ENCODE measurements at places on chromosomes 6 and 20. TPM values are rescaled to one million over a fixed set of nuclear protein-coding genes. Genes with fewer than 3 reads are reported as not detected.

DNA sequence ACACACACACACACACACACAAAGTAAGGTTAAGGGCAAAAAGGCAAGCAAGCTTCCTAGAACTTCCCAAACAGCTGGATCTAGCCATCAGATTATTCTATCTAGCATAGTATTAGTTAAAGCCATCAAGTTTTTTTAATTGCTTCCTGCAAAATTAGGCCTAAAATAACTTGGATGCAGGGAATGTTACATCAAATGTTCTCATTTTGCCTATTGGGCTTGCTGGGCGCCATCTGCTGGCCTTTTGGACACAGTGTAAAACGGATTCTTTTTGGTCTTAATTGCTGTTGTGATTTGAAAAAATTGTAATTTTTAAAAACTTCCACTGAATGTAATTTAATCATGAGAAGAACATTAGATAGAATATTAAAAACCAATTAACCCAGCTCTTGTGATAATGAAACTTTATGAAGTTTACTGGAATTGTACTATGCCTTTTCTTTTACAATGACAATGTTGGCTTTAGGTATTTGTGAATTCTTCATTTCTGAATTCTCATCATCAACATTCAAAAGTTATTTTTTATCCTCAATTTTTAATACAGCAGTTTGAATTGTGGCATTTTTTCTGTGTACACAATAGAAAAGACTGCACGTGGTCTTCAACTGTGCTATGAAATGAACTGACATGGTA is 6.8 kb downstream of the MKKS start:
- DNase-seq = peak; percentile 43

- DNase-seq = no peak
These were observed 36.1 kb downstream of the NTSR1 start for GRCh38 chr20:62744741-62745191.

- no peak for DNase-seq
These were observed 45.9 kb downstream of the PSMG4 start for GRCh38 chr6:3304500-3305215.

DNA sequence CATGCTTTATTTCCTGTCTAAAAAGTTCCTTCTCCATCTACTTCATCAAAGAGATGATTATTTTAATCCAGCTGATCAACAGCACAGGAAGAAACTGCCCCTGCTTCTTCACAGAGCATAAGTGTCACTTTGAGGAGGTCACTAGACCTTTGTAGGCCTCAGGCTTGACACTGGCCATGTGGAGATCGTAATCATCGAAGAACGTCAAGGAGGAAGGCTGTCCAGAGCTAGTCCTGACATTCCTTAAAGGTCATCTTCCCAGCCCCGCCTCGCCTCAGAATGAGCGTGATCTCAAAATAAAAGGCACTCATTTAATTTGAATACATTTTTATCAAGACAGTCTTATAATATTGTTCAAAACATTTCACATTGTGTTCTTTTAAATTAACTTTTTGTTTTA is 445.7 kb upstream of the CDH4 start:
- DNase-seq = no peak

LPA gene
- not detected for total RNA-seq

DNA sequence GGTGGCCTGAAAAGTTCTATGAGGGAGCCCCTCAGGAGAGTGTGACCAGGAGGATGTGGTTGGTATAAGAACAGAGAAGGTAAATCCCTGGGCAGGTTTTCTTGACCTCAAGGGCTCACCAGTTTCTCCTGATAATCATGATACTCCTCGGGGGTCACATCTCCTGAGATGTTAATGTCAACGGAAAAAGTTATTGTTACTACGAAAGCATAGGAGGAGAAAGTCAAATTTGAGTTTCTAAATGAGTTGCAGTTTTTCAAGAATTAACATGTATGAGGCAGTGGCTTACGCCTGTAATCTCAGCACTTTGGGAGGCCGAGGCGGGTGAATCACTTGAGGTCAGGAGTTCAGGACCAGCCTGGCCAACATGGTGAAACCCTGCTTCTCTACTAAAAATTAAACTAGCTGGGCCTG is 23.4 kb downstream of the MGME1 start:
- DNase-seq = peak; percentile 74

DNA sequence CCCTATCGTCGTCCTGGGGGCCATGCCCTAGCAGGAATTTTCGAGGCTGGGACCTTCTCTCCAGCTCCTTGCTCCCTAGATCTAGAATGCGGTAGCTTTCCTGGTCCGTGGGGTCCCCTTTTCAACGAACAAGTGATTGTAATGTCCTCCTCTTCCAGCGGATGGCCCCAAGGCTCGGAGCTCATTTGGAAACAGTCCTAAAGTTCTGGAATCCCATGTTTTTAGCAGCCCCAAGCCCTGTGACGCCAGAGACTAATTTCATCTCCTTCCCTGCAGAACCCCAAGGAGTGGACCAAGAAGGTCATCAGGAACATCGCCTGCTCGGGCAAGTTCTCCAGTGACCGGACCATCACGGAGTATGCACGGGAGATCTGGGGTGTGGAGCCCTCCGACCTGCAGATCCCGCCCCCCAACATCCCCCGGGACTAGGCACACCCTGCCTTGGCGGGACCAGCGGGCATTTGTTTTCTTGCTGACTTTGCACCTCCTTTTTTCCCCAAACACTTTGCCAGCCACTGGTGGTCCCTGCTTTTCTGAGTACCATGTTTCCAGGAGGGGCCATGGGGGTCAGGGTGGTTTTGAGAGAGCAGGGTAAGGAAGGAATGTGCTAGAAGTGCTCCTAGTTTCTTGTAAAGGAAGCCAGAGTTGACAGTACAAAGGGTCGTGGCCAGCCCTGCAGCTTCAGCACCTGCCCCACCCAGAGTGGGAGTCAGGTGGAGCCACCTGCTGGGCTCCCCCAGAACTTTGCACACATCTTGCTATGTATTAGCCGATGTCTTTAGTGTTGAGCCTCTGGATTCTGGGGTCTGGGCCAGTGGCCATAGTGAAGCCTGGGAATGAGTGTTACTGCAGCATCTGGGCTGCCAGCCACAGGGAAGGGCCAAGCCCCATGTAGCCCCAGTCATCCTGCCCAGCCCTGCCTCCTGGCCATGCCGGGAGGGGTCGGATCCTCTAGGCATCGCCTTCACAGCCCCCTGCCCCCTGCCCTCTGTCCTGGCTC is 48.5 kb downstream of the PYGB start:
- DNase-seq = peak; percentile 35

- DNase-seq = no peak
These were observed 299.2 kb downstream of the SLC35F1 start for GRCh38 chr6:118206221-118206620.

POU5F1 gene
- 0.09 TPM for total RNA-seq

DNA sequence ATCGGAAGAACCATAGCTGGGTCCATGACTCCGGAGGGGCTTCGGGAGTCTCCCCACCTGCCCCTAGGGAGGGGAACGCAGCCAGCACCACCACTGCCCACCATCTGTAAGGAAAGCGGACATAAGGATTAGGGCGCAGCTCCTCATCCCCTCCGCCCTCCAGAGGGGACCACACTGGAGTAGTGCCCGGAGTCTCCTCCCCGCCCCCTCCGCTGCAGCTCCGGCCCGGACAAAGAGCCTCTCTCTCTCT is 628 bp downstream of the SLC35B2 start:
- peak; percentile 52 for DNase-seq

DNA sequence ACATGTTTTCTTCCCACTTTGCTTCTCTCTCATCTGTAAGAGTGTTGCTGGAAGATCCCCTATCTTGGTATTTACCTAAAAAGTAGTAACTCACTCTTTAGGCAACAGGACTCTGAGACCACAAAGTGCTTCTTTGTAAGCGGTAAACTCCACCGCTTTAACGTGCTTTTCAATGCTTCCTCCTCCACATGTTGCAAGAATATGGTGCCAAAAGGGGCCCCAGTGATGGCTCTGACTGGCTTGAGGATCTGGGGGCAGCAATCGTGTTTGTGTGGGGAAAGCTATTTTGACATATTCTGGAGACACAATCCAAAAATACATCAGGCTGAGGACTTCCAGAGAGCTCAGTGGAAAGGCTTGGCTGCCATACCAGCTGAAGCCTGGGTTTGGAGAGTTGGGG is 12.4 kb upstream of the CPNE5 start:
- DNase-seq = no peak

DNA sequence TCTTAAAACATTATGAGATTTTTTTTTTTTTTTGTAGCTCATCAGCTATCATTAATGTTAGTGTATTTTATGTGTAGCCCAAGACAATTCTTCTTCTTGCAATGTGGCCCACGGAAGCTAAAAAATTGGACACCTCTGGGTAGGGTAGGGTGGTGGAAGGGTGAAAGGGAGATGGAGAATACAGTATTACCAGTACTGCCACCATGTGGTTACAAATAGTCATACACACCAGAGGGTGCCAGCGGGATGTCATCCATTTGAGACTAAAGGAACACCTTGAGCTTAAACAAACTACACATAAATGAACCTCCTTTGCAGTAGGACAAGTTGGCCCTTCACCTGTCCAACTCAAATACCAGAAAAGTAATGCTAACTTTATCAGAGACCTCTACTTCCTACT is 601.9 kb downstream of the HTR1B start:
- DNase-seq = peak; percentile 1

- DNase-seq = no peak
These were observed 87.1 kb upstream of the GJE1 start for GRCh38 chr6:142045380-142046278.

DNA sequence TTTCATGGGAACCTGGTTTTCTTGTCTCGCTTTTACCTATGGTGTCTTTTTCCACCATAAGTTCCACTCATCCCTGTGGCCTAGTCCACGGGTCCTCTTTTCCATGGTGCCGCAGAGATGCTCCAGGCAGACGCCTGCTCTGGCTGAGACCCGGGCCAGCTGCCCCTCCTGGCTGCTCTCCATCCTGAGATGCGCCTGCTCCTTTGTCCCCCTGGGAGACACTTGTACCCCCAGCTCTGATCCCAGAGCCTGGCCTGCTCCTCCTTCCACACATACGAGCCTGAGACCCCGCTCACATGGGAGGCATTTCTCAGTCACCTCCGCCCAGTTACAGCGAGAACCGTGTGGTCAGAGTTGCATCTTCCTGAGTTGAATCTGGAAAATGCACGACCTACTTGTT is 29.6 kb downstream of the RNASET2 start:
- DNase-seq = no peak

RBM24 gene
- not detected for total RNA-seq

DEF6 gene
- 127 TPM for total RNA-seq

GNL1 gene
- total RNA-seq = 114 TPM

TCF21 gene
- total RNA-seq = not detected

- DNase-seq = no peak
These were observed 72.4 kb downstream of the SLC22A23 start for GRCh38 chr6:3384241-3385143.

DNA sequence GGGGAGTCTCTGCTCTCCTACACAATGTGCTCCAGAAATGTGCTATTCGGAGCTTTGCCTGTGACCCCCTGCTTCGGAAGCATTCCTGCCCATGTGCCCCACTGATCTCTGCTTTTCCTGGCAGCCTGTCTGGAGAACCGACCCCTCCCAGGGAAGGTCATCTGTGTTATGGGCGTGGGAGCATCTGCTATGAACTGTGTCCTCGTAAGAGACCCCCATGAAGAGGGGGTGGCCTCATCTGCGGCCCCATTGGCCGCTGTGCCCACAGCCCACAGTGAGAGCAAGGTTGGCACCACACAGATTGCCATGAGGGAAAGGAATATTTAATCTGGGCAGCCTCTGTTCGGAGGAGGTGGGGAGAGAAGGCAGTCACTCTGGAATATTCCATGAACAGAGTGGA is 32.7 kb upstream of the IRF4 start:
- DNase-seq = no peak

DNA sequence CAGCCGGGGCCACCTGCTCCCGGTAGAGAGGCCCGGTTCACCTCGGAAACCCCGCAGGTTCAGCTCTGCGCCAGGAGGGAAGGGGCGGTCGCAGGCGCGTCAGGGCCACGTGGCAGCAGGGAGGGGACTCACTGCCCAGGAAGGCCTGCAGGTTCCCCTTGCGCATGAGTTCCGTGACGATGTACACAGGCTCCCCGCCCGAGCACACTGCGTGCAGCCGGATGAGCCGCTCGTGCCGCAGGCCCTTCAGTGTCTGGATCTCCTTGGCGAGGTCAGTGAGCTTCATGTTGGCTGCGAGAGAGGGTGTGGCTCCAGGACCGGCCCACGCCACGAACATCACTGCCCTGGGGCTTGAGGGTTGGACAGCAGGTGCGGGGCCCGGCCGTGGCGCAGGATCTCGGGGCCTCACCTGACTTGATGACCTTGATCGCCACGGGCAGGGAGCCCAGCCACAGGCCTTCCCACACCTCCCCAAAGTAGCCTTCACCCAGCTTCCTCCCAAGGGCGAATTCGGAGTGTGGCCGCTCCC is 4.9 kb upstream of the PTK6 start:
- no peak for DNase-seq

KCNK15 gene
- total RNA-seq = 0.63 TPM

- DNase-seq = no peak
These were observed 113.9 kb downstream of the FYN start for GRCh38 chr6:111759331-111759835.

DNA sequence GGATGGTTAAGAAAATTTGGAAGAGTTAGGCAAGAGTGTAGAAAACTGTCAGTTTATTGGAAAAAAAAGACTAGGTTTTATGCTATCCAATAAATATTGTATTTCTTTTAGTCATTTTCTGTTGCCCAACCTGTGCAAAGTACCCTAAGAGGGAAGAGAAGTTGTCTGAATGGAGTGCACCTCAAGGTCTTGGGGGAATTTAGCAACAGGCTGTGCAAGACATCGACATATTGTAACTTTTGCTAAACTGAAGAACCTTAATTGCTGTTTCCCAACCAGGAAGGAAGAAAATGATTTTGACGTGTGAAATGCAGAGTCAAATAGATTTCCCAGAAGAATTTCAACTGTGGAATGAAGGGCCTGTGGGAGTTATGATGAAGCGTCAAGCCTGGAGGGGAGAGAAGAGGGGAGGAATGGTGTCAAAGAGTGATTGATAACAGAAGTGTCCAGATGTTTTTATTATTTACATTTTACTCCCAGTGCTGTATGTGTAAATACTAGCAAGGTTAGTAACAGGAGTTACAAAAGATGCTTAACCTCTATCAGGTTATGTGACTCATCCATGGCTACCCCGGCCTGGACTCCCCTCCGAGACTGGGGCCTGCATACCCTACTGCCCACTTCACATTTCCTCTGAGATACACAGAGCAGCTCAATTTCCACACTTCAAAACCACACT is 246.8 kb downstream of the MYLK4 start:
- no peak for DNase-seq

DNA sequence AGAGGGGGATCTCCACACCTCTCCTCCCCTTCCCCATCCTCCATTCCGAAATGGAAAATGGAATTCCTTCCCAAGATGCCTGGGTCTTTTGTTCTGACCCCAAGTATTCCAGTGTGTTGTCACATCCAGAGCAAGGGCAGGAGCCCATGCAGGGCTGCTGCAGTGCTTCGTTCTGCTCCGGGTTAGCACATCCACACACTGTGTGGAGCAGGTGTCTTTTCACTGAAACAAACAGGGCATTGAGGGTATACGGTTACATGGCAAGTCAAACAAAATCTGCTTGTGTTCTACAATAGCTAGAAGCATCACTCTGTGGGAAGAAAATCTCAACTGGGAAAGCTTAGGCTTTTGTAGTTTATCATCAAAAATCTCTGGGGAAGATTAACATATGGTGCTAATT is 56.9 kb downstream of the LYRM2 start:
- no peak for DNase-seq

WFDC10B gene
- not detected for total RNA-seq
